ENCODE measurements at places on chromosomes 4 and X.

DNA sequence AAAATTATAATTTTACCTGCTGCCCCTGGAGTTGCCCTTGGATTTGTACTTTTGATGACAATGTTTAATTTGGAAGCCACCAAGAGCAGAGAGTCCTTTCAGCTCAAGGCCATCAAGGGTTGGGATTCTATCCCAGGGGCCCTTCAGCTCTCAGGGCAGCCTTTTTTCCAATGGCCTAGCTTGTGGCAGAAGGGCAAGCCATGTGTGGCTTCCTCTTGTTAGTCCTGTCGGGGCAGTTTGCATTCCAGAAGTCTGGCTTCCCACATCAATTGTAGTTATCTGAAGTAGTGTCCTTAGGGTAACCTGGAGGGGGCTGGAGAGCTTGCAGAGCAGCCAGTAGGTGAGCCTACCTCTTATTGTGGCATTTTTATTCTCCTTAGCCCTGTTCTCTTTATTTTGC lies 569.4 kb downstream of the TRAM1L1 start:
- no peak for DNase-seq

GRCh38 chr4:54819034-54819433 lies 161.3 kb downstream of the KIT start:
- no peak for DNase-seq

DNA sequence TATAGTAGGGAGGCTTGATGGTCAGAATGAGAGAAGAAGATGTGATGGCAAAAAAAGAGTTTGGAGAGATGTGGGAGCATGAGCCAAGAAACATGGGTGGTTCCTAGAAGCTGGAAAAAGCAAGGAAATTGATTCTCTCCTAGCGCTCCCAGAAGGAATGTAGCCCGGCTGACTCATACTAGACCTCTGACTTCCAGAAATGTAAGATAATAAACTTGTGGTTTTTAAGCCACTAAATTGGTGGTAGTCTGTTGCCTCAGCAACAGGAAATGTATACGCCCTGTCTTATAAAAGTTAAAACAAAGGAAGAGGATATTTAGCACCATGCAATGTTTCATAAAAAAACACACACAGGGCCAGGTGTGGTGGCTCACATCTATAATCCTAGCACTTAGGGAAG lies 182.7 kb upstream of the PCDH7 start:
- no peak for DNase-seq

DNA sequence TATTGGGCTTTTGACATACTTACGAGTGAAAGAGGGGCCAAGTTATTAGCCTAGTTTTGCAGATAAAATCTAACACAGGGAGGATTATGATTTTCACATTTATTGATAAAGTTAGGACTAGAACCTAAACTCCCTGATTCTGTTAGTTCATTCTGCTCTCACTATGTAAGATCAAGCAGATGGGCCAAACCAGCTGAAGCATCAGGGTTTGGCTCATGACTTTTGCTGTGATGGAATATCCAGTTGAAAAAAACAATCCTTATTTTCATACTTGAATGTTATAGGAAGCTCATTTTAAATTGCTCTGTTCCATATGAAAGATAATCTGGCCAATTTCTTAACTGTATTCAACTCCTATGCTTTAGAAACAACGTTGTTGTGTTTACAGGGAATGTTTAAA lies 21.2 kb downstream of the SPRY1 start:
- no peak for DNase-seq

DNA sequence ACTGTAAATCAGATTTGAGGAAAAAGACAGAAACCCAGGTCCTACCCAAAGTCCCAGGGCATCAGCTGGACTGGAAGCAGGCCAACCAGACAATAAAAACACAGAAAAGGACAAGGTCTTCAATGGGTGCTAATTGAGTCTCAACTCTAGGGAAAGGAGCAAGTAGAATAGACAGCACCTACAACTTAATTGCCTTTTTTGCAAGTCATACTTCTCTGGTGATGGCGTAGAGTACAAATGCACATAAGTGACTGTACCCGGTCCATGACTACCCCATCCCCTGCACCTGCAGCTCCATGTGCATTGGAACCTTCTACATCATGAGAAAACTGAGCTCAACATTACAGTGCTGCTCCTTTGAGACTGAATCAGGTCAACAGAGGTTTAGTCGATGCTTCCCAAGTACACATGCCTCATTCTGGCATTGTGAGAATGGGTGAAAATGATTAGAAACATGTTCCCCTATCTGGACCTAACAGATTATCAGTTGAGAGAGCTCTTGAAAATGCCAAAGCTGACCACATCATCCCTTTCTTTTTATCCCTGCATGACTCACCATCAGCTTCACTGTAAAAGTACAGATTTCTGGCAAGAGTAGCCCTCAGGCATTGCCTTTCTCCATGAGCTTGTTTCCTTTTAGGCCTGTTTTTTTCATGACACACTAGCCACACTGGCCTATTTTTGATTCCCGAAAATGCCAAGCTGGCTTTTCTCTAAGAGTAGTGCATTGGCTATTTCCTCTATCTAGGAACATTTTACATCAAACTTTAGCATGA lies 298.3 kb downstream of the HS3ST1 start:
- DNase-seq = no peak

- DNase-seq = no peak
Measured at GRCh38 chr4:2377241-2377640, 41.2 kb downstream of the ZFYVE28 start.

GRCh38 chrX:115892056-115892708 lies 278.4 kb upstream of the AGTR2 start:
- DNase-seq = no peak

DNA sequence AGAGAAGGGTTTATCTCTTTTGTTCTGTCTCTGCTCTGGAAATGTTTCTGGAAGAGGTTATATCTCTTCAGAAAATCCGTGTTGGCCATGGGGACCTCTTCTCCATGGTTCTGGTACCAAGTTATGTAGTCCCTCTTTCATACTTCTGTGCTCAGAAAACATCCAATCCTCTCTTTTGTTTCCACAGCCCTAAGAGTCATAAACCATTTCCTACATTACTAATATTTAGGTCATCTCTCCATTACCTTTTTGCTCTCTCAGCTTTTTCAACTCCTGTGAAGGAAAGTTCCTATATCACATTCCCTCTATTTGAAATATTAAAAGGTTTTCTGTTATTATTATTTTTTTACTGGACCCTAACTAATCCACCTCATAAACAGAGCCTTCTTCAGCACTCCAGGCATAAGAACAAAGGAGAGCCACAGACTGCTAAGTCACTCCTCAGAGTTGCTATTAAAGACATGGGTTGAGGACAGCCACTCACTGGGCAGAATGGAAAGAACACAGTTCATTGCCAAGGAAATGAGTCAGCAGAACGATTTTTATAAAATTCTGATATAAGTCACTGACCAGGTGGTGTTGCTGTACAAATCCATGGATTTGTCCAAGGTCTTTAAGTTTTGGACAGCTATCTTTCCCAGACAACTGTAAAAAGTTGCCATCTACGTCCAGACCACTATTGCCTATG lies 122.4 kb upstream of the NPY2R start:
- no peak for DNase-seq

DNA sequence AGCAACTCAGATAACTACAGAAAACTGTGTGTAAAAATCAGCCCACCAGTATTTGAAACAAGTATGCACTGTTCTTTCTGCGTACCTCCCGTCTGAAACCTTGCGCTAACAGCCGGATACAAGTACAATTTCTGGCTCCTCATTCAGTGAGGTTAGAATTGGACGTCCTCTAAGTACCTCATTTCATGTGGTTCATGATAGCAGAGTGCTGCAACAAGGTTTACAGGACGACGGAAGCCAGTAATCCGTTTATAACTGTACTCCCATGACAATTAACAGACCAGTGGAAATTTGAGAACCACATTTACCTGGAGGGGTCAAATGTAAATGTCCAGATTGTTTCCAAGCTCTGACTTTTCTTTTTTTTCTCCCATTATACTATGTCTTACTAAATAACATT lies 52.9 kb upstream of the TENM3 start:
- DNase-seq = no peak

- no peak for DNase-seq
Measured at GRCh38 chrX:1717373-1717772, 102.5 kb downstream of the ASMT start.

DNA sequence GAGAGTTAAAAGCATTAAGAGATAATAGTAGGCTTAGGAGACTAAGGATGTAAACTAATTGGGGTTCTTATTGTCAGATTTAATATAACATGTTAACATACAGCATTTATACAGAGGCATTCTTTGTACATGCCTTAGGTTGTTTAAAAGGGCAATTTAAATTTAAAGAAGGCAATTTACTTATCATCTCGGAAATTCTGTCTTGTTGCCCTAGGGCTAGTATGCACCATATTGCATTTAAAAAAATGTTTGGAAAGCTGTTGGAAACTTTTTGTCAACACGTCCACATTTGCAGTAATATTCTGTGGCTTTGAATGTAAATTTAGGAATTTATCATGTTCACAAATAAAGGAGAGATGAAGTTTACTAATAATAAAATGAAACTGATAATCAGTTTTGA lies 25.5 kb downstream of the GALNT7 start:
- DNase-seq = no peak

GRCh38 chrX:30525732-30526131 lies 51.8 kb downstream of the TASL start:
- DNase-seq = no peak

DNA sequence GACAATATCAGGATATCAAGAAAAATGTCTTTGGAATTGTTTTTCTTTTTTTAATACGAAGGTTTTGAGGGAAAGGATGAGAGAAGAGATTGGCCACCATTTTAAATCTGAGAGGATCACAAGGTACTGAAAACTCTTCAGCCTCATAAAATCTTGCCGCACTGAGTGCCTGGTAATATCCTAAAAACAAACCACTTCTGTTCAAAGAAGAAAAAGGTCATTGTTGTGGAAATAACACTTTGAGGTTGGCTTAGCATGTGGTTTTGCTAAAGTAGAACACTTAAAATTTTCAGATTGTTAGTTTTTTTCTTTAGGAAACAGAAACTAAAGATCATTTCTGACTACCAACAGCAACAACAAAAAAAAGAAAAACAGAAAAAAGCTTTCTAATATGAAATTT lies 1.0 kb upstream of the CLDN22 start:
- DNase-seq = no peak

DNA sequence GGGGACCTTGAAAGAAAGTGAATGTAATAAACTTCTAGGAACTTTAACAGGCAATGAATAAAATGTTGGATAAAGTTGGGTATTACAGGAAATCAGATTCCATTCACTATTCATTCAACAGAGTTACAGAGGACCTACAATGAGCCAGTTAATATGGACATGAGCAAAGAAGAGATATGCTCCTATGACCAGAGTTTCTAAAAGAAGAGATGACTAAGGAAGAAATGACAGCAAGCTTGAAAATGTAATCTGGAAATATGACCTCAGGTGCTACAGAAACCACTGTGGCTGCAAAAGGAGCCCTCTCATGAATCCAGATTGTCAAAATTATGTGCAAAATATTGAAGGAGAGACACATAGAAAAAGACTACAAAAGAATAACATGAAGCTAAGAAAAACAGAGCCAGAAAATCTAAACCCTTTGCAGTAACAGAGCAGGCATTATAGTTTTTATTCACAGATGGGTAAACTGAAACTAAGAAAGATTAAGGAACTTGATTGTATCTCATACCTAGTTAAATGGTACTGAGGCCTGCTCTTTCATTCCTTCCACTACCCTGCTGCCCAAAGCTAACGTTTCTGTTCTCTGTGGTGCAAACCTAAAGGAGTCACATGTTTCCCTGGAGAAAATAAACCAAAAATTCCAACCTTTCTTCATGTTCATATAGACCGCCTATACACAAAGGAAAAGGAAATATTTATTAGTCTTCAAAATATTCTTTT lies 378.3 kb downstream of the GBA3 start:
- DNase-seq = no peak

DNA sequence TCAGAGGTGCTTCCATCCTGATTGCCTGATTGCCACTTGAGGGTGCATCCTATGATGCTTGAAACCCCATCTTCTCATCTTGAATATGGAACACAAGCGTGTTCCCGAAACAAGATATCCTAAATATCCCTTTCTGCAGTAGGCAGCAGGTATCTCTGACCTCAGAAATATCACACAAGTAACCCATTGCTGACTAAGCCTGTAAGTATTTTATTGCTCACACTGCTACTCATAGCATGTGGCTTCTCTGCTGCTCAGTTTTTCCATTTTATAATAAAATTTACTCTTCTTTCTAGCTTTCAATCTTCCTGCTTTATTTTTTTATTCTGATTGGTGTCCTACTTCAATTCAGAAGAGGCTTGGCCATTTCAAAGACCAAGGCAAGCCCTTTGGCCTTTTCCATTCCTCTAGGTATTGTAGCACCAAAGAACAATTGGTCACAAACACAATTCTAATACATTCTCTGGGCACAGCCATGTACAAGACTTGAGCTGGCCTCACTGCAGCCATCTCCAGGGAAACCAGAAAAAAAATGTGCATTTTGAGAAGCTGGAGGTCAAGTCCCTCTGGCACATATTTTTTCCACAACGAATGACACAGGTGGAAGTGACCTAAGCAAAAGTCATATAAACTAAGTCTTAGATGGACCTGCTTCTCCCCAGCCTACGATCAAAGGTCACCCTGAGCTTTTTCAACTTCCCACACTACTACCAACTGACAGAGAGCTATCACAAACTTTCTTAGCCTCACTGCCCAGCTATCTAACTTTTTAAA lies 107.0 kb downstream of the OR13H1 start:
- DNase-seq = no peak

DNA sequence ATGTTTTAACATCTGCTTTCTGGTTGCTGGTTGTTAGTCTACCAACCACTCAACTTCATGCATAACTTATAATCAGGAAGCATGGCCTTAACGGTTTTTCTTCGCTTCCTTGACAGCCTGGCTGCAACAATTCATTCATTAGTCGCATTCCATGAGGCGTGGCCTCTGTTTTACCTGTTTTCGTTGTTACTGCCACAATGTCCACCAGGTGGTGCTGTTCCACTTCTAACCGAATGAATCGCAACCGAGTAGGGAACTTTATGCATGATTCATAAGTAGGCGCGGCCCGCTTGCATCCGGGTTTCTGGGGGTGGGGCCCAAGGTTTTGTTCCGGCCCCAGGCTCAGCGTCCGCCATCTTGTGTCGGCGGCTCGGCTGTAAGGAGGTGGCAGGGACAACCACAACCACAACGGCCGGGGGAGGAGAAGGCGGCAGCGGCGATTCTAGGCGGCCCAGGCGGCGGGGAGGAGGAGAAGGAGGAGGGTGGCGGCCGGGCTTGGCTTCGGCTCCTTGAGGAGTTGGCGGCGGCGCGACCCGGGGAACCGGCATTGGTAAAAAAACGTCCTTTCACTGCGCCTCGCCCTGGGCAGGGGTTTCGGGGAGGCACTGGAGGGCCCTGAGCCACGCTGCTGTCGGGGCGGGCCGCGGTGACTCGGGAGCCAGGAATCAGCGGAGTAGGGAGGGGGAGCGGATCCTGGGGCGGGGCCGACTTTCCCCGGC lies at the start of gene UBA1:
UBA1 (plus strand) TSS at position 355 of the 719 bp plus-strand sequence. CDS start 4,974 bp downstream, outside the sequence.
- DNase-seq = peak; percentile 85

- DNase-seq = no peak
Measured at GRCh38 chr4:148007314-148007760, 275.4 kb downstream of the ARHGAP10 start.

DNA sequence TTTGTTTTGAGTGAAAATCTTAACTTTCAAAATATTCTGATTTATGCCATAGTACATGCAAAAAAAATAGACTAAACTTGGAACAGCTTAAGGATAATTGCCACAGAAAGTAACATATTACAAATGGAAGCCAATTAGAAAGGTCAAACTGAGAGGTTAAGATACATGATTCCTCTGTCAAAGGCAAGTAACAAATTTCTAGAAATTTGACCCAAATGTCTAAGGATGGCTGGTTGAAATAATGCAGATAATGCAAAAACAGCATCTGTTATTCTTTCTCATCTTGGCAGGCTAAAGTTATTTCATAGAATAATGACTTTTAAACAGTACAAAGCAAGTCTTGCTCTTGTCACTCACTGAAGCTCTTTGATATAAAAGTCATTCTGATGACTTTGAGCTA lies 10.5 kb downstream of the FGF5 start:
- no peak for DNase-seq
